ENCODE measurements at places on chromosomes 1 and 21.
A peak's percentile ranks its signal among the peaks of the same experiment; 100 is the strongest.

DNA sequence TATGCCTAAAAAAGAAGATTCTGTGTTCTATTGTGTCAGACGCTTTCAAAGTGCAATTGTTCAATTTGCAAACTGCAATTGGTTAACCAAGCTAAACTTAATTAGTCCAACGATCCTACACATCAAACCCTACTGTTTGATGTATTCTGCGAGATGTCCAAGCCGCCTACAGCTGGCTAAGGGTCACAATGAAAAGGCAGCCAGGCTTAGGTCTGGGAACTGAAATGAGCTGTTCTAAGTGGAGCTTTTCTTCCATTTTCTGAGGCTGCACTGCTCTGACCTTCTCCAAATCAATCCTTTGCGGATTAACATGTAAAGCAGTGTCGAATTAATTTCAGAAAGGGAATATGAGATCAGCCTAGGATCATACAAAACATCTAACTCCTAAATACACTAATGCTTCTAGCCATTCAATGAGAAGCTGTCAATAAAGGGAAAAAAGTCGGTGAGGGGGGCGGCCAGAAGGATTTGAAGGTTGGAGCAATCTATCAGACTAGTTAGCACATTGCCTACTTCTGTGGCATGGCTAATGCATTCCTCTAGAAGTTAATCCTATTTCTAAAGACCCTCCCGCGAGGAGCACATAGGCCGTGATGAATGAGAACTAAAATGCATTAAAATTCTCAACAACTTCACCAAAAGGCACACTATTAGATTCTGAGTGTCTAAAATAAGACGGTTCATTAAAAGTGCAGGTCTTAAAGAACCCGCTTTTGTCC is 119.0 kb downstream of the SIM2 start:
- no peak for DNase-seq

GRCh38 chr1:200323856-200324400 is 85.9 kb downstream of the ZNF281 start:
- no peak for DNase-seq

GRCh38 chr21:43950936-43951335 is 61.2 kb upstream of the TRAPPC10 start:
- DNase-seq: no peak

GRCh38 chr1:87684194-87684593 is 355.5 kb downstream of the LMO4 start:
- DNase-seq: peak; percentile 41

- DNase-seq: no peak
These were observed 15.0 kb upstream of the ZMYM6 start for GRCh38 chr1:35046730-35047129.

GRCh38 chr21:34864370-34865149 is 184.5 kb downstream of the RUNX1 start:
- no peak for DNase-seq

- peak; percentile 87 for DNase-seq
These were observed 4.5 kb downstream of the KCNJ9 start for GRCh38 chr1:160085686-160086455.

GRCh38 chr1:151841141-151841540 is 1.5 kb upstream of the C2CD4D start:
- no peak for DNase-seq

DNA sequence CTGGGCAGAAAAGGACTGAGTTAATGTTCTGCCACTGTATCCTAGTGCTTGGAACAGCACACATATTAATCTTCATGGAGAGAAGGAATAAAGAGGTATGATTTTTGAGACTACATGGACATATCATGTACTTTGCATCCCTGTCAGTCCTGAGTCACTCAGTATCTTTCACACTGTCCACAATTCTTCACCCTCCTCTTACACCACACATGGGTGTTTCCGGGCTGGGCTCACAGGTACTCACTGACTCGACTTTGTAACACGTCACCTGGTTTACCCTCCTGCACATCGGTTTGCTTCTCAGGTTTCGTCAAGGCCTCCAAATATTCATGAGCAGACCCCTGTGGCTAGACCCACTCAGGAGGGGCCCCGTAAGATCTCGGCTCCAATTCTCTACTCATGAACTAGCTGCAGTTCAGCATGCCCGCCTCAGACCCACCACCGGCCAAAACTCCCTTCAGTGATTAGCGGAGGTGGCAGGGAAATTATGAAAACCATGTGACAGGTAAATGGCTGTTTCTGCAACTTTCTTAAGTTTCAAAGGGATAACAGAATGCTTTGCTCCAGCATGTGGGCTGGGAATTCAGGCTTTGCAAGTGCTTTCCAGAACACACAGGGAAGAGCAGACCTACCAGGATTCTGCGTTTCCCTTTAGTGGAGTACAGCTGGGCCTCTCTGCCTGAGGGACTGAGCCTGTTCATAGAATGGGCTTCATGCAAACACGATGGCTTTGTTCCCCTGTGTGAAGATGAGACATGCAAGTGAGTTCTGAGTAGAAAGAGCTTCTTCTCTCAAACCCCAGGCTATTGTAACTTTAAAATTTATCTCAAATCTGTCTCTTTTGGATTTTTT is 31.3 kb upstream of the TRABD2B start:
- DNase-seq: peak; percentile 16

GRCh38 chr1:156480016-156480370 is 20.6 kb downstream of the MEF2D start:
- no peak for DNase-seq

GRCh38 chr1:233514946-233515391 is 98.9 kb upstream of the KCNK1 start:
- DNase-seq: no peak
